ENCODE measurements at places on chromosomes 5 and 9. TPM values are rescaled to one million over a fixed set of nuclear protein-coding genes. Genes with fewer than 3 reads are reported as not detected.

ZNF879 gene
- total RNA-seq: 3.2 TPM

SLC25A2 gene
- 0.67 TPM for total RNA-seq

INSL6 gene
- total RNA-seq: not detected

ZDHHC11B gene
- total RNA-seq: 1.2 TPM

GZMA gene
- total RNA-seq: 1,702 TPM

DNA sequence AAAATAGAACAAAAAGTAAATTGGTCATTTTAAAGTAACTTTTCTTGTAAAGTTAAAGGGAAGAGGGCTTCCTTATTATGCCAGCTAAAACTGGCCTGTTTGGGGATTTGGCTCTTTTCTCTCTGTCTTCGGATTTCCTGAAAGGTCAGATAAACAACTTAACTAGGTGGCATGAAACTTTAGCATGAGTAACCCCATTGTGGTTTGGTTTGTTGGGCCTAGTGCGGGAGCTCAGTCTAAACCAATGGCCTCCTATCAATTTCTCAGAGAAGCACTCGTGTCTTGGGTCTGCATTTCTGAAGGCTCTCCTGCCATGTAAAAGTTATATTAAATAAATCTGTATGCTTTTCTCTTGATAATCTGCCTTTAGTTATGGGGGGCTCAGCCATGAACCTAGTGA lies 48.5 kb upstream of the ANKH start:
- no peak for DNase-seq

- DNase-seq: no peak
These were observed 211.3 kb upstream of the HAPLN1 start for GRCh38 chr5:83931969-83932368.

DNA sequence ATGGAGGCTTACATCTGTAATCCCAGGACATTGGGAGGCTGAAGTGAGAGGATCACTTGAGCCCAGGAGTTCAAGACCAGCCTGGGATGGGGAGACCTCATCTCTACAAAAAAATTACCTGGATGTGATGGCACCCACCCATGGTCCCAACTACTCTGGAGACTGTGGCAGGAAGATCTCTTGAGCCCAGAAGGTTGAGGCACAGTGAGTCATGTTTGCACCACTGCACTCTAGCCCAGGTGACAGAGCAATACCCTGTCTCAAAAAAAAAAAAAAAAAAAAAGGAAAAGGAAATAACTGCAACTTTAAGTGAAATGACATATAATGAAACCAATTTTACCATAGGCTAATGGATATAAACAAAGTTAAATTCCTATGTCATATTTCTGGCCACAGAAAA lies 152.1 kb upstream of the DHFR start:
- DNase-seq: no peak

- no peak for DNase-seq
These were observed 26.3 kb upstream of the ARSI start for GRCh38 chr5:150329038-150329437.

- DNase-seq: no peak
These were observed 44.7 kb downstream of the ERAP1 start for GRCh38 chr5:96763026-96763425.

DNA sequence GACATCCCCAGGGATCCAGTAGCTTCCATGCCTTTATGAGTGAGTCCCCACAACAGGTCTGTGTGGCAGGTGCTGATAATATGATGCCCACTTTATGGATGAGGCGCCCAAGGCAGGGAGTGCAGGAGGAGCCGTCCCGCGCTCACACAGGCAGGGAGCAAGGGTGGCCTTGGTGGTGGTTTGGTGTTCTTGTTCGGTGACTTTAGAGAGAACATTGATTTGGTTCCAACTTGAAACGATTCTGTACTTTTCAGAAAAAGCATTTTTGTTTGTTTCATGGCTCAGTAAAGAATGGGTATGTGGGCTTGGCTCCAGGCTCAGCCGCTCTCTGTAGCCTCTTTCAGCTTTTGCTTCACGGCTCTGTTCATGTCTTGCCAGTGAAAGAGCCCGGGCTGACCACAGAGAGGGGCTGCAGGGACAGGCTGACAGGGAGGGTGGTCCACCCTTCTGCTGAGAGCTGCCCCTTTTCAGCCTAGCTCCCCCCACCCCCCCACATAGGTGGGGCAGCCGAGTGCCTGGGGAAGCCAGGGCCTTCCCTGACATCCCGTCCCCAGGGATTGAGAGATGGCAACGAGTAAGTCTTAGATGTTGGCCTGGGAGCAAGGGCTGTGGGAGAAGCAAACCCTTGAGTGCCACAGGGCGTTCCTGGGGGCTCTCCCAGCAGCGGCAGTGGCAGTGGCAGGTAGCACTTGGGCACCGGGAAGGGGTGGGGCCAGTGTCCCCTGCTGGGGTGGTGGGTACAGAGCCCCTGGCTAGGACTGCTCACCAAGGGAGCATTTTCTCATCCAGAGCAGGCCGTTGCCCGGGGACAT lies 28.0 kb downstream of the NCS1 start:
- no peak for DNase-seq

DNA sequence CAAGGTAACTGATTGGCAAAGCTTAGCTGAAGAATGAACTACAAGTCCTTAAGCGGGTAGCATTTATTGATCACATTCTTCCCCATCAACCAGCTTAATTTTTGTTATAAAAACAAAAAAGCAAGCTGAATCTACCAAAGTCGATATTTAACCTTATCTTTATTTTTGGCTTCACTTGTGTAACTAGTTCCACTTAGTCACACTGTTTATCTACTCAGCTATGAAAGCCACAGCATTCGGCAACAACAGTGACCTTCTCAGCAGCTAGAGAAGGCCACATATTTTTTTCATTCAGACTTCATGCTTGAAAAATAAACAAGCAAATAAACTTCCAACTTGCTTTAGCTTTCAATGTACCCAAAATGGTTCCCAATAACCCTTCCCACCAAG lies 69.4 kb downstream of the KLHL3 start:
- DNase-seq: no peak

DNA sequence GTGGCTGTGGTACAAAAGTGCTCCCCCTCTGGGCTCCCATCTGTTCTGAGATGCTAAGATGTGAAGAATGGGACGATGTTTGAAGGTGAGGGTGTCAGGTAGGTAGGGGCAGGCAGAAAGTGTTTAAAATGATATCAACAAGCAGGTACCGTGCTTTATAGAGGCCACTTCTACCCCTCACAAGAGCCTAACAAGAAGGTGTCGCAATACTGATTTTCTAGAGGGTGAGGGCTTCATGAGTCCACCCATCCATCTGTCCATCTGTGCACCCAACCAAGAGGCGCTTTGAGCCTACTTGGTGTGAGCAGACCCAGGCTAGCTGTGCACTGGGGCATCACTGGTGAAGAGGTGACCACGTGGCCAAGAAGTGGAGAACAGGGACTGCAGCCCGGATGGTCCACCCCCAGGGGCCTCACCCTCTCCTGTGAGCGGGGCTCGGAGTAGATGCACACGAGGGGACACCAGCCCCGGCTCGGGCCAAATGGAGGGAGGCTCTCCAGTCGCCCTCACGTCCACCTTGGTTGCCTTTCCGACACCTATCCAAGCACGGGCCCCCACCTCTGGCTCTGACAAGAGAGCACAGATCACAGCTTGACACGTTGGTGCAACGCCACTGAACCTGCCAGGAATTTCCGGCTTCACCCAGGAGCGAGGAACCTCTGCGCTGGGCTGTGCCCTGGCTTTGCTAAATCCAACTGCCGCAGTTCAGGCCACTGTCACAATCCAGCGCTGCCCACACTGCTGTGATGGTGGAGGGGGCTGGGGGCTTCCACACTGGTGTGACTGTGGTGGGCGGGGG lies 34.5 kb downstream of the CRB2 start:
- DNase-seq: no peak

DNA sequence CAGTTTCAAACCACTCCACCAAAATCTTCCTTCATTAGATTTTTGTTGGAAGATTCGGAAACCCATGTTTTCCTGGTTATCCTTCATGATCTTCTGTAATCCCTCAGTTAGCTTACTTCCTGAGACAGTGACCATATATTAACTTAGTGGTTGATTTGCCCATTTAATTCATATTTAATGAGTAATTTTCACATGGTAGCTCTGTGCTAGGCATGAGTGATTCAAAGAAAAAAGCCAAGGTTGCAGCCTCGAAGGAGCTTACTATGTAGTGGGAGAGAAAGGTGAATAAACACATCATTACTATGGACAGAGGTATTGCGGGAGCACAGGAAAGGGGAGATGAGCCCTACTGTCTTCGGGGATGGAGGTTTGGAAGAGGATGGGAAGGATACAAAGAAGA lies 158.5 kb downstream of the TLE1 start:
- DNase-seq: no peak

DNA sequence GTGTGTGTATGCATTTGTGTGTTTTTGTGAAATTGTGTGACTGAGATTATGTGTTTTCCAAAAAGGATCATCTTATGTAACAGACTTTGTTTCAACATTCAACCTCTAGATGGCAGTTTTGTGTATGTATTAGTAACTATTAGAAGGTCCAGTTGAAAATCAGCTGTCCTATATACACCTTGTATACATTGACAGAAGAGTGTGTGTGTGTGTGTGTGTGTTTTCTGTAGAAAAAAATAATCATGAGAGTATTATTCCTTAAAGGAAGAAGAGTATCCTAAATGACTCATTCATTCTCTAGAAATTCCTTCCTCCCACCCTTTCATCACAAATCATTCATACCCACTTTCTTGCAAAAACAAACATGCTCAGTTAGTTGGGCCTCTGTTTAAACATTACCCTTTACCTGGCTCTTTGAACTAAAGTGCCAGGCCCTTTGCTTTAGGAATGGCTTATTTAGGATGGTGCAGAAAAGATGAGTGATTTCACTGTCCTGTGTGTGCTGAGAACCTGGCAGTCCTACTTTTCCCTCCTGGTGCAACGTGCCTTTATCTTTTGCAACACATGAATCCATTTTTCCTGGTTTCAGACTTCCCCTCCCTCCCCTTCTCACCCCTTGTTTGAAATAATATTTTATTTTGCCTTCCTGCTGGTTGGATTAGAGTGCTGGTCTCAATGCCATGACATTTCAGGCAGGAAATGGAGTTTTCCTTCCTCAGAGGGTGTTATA lies 152.2 kb downstream of the ARHGAP26 start:
- no peak for DNase-seq

DNA sequence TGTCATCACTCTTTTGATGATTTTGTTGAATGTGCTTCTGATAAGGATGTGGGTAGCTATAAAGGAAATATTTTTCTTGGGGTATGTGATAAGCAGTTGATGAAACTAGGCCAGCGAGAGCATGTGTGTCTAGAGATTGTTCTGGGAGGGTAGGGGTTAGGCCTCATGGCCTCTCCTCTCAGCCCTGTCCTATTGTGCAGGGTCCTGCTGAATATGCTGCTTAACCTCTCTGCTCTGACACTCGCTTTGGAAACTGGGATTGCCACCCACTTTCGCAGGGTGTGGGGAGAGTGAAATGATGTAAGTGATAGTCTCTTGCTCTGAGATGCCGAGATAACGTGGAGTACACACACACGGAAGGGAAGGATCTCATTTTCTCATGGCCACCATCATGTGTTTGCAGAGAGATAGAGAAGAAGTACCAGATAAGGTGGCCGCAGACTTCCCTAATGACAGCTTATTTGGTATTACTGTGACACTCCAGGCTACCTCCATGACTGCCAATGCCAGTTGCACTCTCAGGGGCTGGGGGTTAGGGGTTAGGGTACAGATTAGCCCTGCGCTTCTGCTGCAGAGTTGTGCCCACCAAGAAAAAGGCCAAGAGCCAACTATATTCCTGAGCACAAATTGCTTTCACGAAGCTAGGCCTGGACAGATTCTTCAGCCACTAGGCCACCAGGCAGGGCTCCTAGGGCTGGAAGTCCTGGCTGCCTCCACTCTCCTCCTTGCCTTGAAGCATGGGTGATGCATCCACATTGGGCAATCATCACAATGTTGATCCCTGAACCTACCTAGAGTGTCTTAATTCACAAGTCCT lies 25.2 kb upstream of the TNFAIP8 start:
- no peak for DNase-seq

GRCh38 chr9:98085944-98086343 lies 29.4 kb downstream of the NANS start:
- no peak for DNase-seq

DNA sequence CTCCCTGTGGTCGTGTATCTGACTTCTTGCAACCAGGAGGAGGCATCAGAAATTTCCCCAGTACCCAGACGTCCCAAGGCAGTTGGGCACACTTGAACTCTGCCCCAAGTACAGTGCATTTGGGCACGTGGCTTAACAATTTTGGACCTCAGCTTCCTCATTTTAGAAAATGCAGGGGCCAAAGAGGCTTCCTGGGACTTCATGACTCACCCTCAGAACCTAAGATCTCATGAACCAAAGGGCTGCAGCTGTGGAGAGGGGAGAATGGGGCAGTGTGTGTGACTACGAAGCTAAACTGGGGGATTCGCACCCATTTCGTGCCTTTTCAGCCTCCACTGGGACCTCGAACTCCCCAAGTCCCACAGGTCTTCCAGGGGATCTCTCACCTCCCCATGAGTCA lies 59.2 kb downstream of the SYK start:
- DNase-seq: no peak

DNA sequence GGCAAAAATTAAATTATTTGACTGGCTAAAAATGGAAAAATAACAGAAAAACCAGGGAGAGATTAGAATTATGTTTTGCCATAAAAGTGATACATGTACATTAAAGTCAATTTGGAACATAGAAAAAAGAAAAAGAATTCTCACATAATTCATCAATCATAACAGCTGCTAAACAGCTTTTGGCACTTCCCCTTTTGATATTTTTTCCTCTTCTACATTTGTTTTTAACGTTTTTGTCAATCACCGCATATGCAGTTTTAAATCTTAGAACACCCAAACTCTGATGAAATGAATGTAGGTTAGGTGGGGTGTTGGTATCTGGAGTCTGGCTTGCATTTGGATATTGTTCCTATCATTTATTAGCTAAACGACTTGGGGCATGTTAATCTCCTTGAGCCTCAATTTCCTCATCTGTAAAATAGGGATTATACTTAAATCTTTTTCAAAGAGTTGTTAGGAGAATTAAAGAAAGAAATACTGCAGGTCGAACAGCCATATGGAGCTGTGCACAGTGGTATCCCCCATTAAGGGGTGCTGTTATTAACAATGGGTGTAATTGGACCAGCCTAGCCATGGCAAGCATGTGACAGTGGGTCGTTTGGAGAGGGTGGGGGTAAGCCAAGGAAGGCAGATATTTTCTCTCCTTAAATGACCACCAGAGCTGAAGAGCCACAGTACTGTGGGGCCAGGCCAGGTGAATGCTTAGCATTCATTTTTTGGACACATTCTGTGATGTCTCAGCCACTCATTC lies 22.6 kb downstream of the NPR3 start:
- DNase-seq: no peak

DNA sequence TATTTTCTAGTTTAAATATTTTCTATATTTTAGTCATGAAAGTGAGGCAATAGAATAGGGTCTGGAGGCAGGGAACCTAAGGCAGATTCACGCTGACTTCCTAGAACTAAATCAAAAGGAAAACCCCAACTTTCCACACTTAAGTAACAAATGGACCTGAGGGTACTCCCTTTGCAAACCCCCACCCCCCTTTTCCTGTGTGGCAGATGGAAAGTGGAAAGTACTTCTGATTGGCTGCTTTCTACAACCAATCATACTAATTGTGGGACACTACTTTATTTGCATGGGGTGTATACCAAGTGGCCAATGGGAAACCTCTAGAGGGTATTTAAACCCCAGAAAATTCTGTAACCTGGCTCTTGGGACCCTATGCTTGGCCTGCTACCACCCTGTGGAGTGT lies 4.8 kb upstream of the CENPH start:
- no peak for DNase-seq

- DNase-seq: no peak
These were observed 146.9 kb upstream of the RAPGEF1 start for GRCh38 chr9:131886826-131887225.
